ENCODE measurements at places on chromosomes 1 and 21. TPM values are rescaled to one million over a fixed set of nuclear protein-coding genes. Genes with fewer than 3 reads are reported as not detected.

The RPTN gene
- not detected for total RNA-seq

The BSND gene
- not detected for total RNA-seq

The NPPB gene
- 0.30 TPM for total RNA-seq

The C1QA gene
- not detected for total RNA-seq

The C1orf21 gene
- total RNA-seq: 7.1 TPM

The PPIH gene
- total RNA-seq: 96.5 TPM

The CXADR gene
- total RNA-seq: 0.41 TPM

The SLC44A5 gene
- total RNA-seq: 1.4 TPM

The NCAM2 gene
- 11.2 TPM for total RNA-seq

Data from A375 (cell line).